LoVo (cell line): ENCODE measurements at places on chromosomes 11 and 22.

- DNase-seq = no peak
These were observed 47.7 kb downstream of the COMMD9 start for GRCh38 chr11:36241497-36241896.

- no peak for DNase-seq
These were observed at the start of gene BMAL1 for GRCh38 chr11:13277768-13278608. Gene BMAL1, plus strand, starts transcription at chr11:13277790. Its CDS starts 76,519 bp downstream, at chr11:13354309.

DNA sequence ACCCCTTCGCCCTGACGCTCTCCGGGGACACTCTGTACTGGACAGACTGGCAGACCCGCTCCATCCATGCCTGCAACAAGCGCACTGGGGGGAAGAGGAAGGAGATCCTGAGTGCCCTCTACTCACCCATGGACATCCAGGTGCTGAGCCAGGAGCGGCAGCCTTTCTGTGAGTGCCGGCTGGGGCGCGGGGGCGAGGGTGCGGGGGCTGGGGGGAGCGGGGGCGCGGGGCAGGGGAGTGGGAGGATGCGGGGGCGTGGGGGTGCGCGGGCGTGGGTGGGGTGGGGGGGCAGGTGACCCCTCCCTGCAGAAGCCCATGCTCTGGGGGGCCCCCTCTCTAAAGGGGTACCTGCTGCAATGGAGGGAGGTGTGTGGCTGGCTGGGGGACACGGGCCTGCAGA, 51.4 kb downstream of the LRP5 start:
- DNase-seq = no peak

DNA sequence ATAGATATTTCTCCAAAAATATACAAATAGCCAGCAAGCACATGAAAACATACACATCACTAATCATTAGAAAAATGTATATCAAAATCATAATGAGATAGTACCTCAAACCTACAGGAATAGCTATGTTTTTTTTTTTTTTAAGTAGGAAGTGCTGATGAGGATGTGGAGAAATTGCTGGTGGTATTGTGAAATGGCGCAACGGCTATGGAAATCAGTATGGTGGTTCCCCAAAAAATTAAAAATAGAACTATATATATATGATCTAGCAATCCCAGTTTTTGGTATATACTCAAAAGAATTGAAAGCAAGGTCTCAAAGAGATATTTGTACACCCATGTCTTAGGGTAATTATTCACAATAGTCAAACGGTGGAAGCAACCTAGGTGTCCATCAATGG, 46.0 kb upstream of the HIPK3 start:
- DNase-seq = no peak

DNA sequence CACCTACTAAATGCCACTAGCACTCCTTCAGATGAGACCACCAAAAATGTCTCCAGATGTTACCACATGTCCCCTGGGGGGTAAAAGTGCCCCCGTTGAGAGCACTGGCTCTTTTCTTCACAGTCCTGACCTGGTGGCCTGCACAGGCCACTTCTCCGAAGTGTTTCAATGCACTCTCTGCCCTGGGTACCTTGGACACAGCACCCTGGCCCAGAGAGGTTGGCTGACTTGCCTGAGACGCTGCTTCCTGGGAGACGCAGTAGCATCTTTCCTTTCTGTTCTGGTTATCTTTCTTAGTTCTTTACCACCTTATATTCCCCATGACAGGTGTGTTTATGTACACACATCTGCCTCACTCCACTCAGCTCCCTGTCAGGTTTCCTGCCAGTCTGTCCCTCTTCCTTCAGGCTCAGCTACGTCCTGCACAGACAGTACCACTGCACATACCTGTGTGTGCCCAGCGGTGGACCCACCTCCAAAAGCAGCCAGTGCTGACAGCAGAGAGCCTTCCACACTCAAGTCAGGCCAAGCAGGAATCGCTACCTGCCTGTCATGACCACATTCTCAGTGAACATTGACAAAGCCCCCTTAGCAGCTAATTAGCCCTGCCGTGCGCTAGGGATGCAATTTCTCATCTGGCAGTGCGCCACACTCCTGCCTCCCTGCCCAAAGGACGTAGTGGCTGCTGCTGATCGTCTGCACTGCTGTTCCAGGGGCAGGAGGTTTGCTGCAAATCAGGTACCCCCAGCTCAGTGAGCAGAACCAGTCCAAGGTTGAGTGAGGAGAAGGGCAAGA, 39.0 kb downstream of the FAM83F start:
- DNase-seq = no peak

- DNase-seq = no peak
These were observed 286.2 kb upstream of the NARS2 start for GRCh38 chr11:78860720-78861422.

DNA sequence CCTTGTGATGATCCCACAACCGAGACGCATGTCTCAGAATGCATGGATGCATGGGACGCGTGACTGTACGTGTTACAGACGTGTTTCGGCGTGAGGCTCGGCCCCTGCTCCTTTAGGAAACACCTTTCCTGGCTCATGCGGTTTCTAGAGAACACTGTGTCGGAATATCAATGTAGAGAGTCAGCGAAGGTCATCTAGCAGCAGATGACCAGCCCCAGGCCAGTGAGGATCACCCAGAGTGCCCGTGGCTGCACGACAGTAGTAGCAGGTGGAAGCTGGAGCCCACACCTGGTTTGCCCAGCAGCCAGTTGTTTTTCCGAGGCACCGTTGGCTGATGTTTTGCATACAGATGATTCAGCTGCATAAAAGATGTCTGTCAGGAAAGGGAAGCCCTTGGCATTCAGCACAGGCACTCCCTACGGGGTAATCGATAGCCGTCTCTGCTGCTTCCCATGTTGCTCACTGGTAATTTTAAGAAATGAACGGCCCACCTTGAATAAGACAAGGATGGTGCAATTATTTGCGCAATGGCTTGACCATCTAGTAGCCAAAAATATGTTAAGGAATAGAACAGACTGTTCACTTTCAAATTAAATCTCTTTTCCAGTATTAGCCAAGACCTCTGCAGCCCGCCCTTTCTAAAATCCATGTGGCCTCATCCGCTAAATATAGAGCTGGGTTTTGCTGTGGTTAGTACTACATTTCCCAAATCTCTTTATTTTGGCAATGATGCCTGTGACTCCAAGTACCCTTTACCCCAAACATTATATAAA, 1.1 kb upstream of the CLTCL1 start:
- DNase-seq = no peak

DNA sequence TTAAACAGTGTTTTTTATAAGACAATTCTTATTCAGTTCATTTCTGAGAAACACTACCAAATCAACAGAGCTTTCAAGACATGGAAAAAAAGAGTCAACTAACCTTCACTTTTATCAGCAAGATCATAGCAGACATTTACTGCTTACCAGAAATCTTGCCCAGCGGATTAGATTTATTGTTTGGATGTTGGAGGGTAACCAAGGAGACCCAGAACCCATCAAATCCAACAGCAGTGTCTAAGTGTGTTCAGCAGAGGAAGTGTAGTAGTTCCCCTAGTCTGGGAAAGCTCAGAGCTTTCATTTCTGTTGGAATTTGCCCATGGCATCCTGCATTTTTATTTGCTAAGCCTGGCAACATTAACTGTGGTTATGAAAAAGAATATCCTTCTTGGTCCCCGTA, 2.4 kb upstream of the PGM2L1 start:
- DNase-seq = no peak

GRCh38 chr11:79044201-79044600, 396.6 kb downstream of the TENM4 start:
- no peak for DNase-seq

- DNase-seq = no peak
These were observed 6.1 kb upstream of the A4GALT start for GRCh38 chr22:42726811-42727210.

DNA sequence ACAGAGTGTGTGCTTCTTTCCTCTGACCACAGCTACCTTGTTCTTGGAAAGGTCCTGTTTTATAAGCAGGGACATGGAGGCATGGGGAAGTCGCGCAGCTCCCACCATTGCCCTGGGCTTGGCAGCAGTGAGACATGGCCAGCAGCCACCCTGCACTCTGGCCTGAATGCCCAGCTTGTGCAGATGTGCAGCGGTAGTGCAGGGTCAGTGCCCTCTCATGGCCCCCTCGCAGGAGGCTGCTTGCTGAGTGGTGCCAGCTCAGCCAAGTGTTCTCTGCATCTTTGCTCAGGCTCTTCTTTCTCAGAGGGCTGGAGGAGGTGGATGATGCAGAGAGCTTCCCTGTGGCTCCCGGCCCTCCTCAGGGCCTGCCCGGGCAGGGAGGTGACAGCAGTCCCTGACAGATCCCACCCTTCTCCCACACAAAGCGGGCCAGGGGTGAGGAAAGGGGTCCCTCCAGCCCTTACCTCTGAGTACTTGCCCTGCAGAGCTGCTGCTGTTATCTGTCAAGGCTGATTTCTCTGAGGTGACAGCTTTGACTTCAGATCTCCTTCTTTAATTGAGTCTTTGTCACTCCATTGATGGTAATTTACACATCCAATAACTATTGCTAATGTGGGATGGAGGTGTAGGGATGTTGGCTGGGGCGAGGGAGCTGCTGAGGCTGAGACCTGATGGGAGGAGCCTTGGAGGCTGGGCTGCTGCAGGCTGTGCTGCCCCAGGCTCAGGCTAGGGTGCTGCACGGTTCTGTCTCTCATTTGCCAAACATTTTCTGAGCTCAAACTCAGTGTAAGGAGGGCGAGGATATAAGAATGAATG, 47.4 kb upstream of the B3GAT1 start:
- no peak for DNase-seq

GRCh38 chr22:50143096-50143495, 27.4 kb upstream of the PANX2 start:
- DNase-seq = no peak

DNA sequence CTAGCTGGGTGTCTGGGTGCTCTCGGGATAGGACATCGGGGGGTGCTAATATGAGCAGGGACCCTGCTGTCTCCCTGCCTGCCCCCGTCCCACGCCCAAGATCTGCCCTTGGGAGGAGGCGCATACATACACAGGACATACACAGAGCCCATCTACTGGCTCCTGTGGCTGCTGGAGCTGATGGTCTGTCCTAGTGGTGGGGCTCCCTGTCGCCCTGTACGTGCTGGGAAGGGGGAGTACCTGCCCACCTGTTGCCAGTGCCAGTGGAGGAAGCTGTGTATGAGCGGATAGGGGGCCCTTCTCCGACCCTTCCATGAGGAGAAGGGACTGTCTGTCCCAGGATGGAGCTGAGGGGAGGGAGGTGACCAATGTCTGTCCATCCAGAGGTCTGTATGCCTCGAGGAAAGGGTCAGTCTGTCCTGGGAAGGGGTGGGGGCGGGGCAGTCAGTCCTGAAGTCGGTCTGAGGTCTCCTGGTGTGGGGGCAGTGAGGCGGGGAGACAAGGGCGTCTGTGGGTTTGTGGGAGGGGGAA, 952 bp downstream of the TBC1D10A start:
- no peak for DNase-seq

DNA sequence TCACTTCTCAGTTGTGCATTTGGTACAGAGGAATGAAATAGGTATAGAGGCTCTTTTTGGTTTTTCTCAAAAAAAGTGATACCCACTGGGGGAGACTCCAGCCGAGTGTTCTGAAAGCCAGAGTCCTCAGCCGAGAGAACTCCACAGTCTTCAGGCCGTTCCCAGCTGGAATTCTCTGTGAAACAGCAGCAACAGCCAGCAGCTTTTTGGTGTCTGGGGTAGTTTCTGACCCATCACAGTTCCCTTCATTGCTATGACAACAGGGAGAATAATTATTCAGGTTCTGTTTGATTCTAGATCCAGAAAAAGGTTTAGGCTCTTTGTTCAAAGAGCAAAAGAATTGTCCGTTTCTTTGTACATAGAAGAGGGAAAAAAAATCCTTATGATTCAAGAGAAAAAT, 84.6 kb downstream of the C22orf31 start:
- no peak for DNase-seq

- DNase-seq = no peak
These were observed 76.6 kb downstream of the MYO18B start for GRCh38 chr22:25818541-25818940.

DNA sequence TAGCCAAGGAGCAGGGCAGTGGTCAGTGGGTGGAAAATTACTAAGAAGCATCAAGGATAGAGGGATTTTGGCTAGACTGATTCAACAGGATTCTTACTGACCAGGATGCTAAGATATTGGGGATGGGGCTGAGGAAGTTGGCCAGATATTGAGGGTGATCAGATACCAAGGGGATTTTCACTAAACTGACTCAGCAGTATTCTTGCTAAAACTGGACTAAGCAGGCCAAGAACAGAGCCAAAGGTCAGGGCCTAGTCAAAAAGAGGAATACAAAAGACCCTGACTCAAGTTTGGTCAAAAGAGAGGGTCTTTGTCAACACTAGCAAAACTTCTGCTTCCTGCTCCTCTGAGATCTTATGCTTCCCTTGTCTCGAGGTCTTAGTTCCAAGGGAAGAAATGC, 38.6 kb upstream of the DEUP1 start:
- no peak for DNase-seq

DNA sequence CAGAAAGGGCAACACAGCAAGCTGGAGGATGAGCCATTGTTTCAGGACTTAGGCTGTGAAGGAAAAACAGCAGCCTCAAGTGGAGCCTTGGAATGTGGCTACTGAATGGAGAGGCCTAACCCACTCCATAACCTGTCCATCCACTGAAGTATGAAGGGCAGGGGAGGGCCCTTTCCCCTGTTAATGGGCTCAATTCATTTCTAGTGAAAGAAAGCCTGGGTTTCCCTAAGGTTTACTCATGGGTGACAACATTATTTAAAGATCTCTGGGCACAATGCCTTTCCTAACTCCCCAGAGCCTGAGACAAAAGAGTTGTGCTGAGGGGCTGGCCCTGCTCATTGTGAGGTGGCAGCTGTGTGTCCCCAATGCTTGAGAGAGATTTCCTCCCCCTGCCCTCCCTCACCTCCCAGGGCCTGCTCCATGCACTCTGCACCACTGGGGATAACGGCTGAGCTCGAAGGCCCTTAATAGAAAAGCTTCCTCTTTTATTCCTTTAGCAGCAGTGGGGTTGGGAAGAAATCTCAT, 83.8 kb downstream of the ME3 start:
- DNase-seq = no peak

DNA sequence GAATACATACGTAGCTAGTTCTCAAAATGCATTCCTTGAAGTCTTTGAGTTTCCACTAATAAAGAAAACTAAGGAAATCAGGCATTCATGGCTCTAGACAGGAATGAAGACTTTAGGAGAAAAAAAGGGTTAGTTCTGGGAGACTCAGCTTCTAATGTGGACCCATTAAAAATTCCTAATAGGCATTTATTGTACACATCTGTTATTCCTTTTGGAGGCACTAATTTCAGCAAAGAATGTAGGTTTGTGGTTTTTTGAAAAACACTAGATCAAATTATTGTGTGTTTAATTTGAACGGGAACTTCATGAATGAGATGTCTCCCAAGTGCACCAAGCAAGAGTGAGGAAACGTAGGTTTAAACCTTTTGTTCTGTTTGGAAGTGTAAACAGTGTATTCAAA, 42.7 kb downstream of the PARVA start:
- no peak for DNase-seq

GRCh38 chr11:86931548-86932258, 23.5 kb downstream of the FZD4 start:
- no peak for DNase-seq

DNA sequence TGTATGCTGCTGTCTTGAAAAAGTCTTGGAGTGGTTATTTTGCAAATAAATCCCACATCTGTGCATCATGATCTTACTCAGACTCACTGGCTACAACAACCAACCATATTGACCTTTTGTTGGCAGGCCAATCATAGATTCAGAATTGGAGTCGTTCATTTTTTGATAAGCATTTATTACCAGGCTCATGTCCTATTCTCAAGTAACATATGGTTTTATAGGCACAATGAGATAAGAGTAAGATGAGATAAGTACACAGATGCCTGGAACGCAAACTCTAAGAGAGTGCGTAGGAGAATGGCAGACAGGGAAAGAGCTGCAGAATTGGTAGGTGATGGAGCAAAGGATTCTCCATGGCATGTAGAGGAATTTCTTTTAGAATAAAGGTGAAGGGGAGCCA, 71.6 kb upstream of the SLC5A12 start:
- no peak for DNase-seq

- no peak for DNase-seq
These were observed 146.8 kb upstream of the TTC12 start for GRCh38 chr11:113167599-113167998.
